CD4-positive, alpha-beta T cell (primary cell): ENCODE measurements at places on chromosomes 6 and 20.

DNA sequence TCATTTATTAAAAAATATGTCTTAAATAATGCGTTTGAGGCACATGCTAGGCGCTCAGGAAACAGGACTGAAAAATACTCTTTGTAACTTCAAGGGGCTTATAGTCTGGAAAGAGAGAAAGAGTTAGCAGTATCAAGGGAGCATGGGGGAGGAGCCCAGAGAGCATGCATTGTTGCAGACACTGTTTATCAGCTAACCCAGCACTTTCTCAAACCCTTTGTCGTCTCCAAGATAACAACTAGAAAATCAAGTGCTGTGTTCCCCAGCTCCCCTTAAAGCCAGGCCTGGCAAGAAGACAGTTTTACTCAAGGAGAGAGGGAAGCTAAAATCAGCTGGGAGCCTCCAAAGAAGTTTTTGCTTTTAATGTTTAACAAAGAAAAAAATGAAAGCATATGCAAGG lies 98.4 kb downstream of the PERP start:
- DNase-seq, result no peak
- no peak overlapping the region for H3K4me3 ChIP-seq

GRCh38 chr6:23591761-23592160 lies 534.3 kb upstream of the NRSN1 start:
- H3K27ac ChIP-seq, result no peak overlapping the region
- no peak for DNase-seq
- H3K4me3 ChIP-seq, result no peak overlapping the region
- H3K4me1 ChIP-seq, result no peaks in the 10 kb centered on the region

- H3K36me3 ChIP-seq, result no peaks in the 10 kb centered on the region
- no peak overlapping the region for H3K27ac ChIP-seq
- no peak overlapping the region for H3K4me3 ChIP-seq
- H3K4me1 ChIP-seq, result peaks cover 5% of the 10 kb centered on the region
- peaks cover 10% of the 10 kb centered on the region for H3K27me3 ChIP-seq
- DNase-seq, result no peak
Measured at GRCh38 chr6:138576313-138576712, 77.0 kb upstream of the NHSL1 start.

- DNase-seq, result no peak
- H3K27me3 ChIP-seq, result no peaks in the 10 kb centered on the region
Measured at GRCh38 chr6:8006208-8006607, 58.0 kb downstream of the BLOC1S5 start.

GRCh38 chr6:40353967-40354452 lies 233.2 kb downstream of the LRFN2 start:
- no peaks in the 10 kb centered on the region for H3K27me3 ChIP-seq
- DNase-seq, result no peak
- no peak overlapping the region for H3K4me3 ChIP-seq
- no peak overlapping the region for H3K27ac ChIP-seq

DNA sequence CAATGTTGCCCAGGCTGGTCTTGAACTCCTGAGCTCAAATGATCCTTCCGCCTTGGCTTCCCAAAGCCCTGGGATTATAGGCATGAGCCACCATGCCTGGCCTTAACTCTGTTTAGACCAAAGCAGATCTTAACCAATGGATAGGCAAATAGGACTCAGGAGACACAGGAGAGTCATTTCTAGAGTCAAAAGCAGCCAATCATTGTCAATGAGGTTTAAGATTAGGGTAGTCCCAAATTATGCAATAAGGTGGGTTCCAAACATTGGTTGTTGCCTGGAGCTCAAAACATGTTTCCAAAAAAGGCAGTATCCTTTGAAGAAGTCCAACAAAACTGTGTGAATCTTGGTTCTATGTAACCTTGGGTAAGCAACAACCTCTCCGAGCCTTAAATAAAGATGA lies 95.7 kb upstream of the JARID2 start:
- H3K27ac ChIP-seq, result no peak overlapping the region
- H3K4me1 ChIP-seq, result no peaks in the 10 kb centered on the region
- no peak overlapping the region for H3K4me3 ChIP-seq
- no peaks in the 10 kb centered on the region for H3K36me3 ChIP-seq

GRCh38 chr20:38129893-38130609 lies 35.0 kb downstream of the TGM2 start:
- no peaks in the 10 kb centered on the region for H3K4me1 ChIP-seq
- H3K27me3 ChIP-seq, result no peaks in the 10 kb centered on the region
- DNase-seq, result no peak
- H3K36me3 ChIP-seq, result no peaks in the 10 kb centered on the region
- H3K4me3 ChIP-seq, result no peak overlapping the region

- H3K36me3 ChIP-seq, result no peaks in the 10 kb centered on the region
- H3K4me1 ChIP-seq, result no peaks in the 10 kb centered on the region
- DNase-seq, result no peak
- H3K27me3 ChIP-seq, result no peaks in the 10 kb centered on the region
- H3K27ac ChIP-seq, result no peak overlapping the region
Measured at GRCh38 chr20:48283470-48284110, 498.3 kb upstream of the SULF2 start.

DNA sequence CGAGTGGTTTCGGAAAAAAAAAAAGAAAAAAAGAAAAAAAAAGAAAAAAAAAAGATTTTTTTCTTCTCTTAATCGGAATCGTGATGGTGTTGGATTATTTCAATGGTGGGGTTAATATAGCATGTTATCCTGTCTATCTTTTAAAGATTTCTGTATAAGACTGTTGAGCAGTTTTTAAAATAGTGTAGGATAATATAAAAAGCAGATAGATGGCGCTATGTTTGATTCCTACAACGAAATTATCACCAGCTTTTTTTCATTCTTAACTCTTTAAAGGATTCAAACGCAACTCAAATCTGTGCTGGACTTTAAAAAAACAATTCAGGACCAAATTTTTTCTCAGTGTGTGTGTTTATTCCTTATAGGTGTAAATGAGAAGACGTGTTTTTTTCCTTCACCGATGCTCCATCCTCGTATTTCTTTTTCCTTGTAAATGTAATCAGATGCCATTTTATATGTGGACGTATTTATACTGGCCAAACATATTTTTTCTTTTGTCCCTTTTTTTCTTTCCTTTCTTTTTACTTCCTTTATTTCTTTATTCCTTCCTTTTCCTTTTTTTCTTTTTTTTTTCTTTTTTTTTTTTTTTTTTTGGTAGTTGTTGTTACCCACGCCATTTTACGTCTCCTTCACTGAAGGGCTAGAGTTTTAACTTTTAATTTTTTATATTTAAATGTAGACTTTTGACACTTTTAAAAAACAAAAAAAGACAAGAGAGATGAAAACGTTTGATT lies 3.6 kb downstream of the SOX4 start:
- H3K36me3 ChIP-seq, result no peaks in the 10 kb centered on the region
- peak; percentile 29 for DNase-seq
- H3K4me3 ChIP-seq, result peak overlapping the region; percentile 65
- H3K27me3 ChIP-seq, result peaks cover 50% of the 10 kb centered on the region
- peaks cover 31% of the 10 kb centered on the region for H3K4me1 ChIP-seq

GRCh38 chr6:26657256-26657655 lies 2.3 kb downstream of the ZNF322 start:
- no peaks in the 10 kb centered on the region for H3K27me3 ChIP-seq
- DNase-seq, result no peak
- peaks cover 6% of the 10 kb centered on the region for H3K36me3 ChIP-seq
- H3K27ac ChIP-seq, result no peak overlapping the region

- H3K4me3 ChIP-seq, result peak overlapping the region; percentile 35
- no peaks in the 10 kb centered on the region for H3K27me3 ChIP-seq
- H3K27ac ChIP-seq, result peak overlapping the region; percentile 86
- no peaks in the 10 kb centered on the region for H3K36me3 ChIP-seq
Measured at GRCh38 chr20:62922451-62922921, 3.8 kb downstream of the DIDO1 start.

- no peak overlapping the region for H3K4me3 ChIP-seq
- DNase-seq, result no peak
- no peaks in the 10 kb centered on the region for H3K4me1 ChIP-seq
- H3K36me3 ChIP-seq, result no peaks in the 10 kb centered on the region
- H3K27ac ChIP-seq, result no peak overlapping the region
Measured at GRCh38 chr6:82143041-82143481, 104.5 kb downstream of the IBTK start.

- no peaks in the 10 kb centered on the region for H3K27me3 ChIP-seq
- H3K4me3 ChIP-seq, result no peak overlapping the region
- peaks cover 37% of the 10 kb centered on the region for H3K4me1 ChIP-seq
- no peak for DNase-seq
Measured at GRCh38 chr6:127924440-127924839, 23.6 kb upstream of the THEMIS start.

DNA sequence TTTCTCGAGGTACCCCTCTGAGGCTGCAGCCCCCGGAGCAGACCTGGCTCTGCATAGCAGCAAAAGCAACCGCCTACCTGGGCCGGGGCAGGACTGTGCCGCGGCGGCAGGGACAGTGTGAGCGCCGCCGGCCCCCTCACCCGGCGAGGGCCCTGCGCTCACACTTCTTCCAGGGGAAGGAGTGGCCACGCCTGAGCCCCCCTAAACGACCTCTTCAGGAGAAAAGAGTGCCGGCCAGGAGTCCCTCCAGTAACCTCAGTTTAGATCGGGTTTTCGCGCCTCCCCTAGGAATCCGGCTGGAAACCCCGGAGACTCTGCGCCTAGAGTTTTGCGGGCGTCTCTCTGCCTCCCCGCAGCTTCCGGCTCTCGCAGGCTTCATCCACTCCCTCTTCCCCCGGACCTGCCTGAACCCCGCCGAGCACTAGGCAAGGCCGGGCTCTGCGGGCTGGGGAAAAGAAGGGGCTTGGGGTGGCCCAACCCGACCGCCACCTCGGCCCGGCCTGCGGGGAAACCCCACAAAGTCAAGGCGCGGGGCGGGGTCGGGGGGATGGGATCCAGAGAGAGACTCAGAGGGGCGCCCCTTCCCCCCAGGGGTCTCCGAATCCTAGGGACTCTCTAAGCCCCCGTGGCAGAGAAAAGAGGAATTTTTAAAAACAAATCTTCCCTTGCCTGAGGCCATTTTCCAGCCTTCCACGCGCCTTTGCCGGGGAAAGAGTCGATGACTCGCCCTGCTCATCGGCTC lies 558 bp downstream of the LINC00237 start:
- H3K4me1 ChIP-seq, result peaks cover 50% of the 10 kb centered on the region
- peaks cover 74% of the 10 kb centered on the region for H3K27me3 ChIP-seq
- DNase-seq, result no peak
- H3K27ac ChIP-seq, result no peak overlapping the region
- H3K36me3 ChIP-seq, result no peaks in the 10 kb centered on the region
- H3K4me3 ChIP-seq, result no peak overlapping the region

GRCh38 chr6:45930420-45931040 lies 85.1 kb downstream of the CLIC5 start:
- no peaks in the 10 kb centered on the region for H3K36me3 ChIP-seq
- no peaks in the 10 kb centered on the region for H3K4me1 ChIP-seq
- H3K27me3 ChIP-seq, result no peaks in the 10 kb centered on the region
- no peak overlapping the region for H3K27ac ChIP-seq

DNA sequence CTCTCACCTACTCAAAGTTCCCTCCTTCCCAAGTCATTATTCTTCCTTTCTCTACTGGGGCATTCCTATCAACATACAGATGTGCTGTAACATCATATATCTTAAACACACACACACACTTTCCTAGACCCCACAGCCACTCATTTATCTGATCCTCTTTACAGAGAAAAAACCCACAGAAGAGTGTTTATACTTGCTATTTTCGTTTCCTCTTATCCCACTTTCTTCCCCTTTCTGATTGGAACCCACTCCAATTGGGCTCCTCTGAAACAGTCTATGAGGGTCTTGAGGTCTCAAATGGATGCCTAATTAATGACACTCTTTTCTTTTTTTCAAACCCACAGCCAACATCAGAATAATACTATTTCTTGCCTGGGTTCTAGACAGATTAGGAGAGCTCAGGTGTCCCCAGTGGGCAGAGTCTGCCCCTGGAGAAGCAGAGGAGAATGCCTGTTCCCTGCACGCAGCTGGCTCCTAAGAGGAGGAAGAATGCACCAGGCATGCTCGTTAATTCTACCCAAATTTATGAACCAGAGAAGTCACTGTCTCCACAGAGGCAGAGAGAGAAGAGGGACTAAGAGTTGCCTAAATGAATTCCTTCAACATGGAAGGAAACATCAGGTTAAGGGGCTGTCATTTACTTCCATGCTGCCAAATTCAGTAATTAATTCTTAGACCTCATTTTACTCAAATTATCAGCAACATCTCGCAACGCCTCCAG lies 65.9 kb downstream of the CRYBG1 start:
- no peak overlapping the region for H3K4me3 ChIP-seq
- no peaks in the 10 kb centered on the region for H3K27me3 ChIP-seq
- H3K4me1 ChIP-seq, result no peaks in the 10 kb centered on the region
- H3K27ac ChIP-seq, result no peak overlapping the region

- H3K27ac ChIP-seq, result no peak overlapping the region
- no peak for DNase-seq
- H3K4me3 ChIP-seq, result no peak overlapping the region
- H3K27me3 ChIP-seq, result no peaks in the 10 kb centered on the region
Measured at GRCh38 chr20:38007526-38007925, 25.7 kb downstream of the TTI1 start.

DNA sequence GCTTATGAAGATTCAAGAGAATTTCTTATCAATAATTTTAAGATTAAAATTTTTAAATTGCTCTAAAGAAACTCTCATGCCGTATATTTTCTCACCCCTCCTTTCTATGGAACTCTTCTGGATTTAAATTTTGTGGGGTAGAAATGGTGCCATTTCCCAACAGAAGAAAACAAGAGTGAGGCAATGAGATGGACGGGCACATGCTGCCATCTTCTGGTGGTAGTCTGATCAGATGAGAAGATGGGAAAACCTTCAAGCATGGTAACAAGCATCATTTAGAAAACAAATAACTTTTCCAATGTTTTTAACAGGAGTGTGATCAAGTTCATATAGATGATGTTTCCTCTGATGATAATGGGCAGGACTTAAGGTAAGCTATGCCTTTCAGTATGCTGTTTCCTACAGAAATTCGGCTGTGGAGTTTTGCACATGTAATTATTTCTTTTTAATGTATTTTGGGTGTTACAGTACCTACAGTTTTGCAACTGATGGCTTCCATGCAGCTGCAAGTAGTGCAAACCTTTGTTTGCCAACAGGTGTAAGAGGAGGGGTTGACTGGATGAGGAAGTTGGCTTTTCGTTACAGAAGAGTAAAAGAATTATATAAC lies 271.4 kb downstream of the EYA4 start:
- H3K36me3 ChIP-seq, result no peaks in the 10 kb centered on the region
- H3K4me3 ChIP-seq, result no peak overlapping the region
- no peaks in the 10 kb centered on the region for H3K4me1 ChIP-seq
- no peaks in the 10 kb centered on the region for H3K27me3 ChIP-seq
- no peak for DNase-seq

DNA sequence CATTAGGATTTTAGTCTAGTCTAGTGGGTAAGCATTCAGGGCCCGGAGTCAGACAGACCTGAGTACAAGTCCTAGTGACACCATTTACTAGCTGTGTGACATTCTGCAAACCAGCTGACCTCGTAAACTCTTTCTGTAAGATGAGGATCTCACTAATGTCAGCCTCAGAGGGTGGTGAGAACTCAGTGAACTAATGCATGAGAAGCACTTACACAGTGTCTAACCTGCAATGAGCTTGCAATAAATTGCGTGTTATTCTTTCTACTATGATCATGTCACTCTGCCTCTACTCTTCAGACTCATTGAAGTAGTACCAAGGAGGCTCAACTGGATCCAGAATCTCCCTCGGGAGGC lies 41.1 kb upstream of the ZNF831 start:
- peak overlapping the region; percentile 77 for H3K27ac ChIP-seq
- DNase-seq, result no peak
- H3K27me3 ChIP-seq, result no peaks in the 10 kb centered on the region
- peak overlapping the region; percentile 44 for H3K4me3 ChIP-seq
- peaks cover 79% of the 10 kb centered on the region for H3K4me1 ChIP-seq
